ENCODE measurements at places on chromosomes 4 and X.

DNA sequence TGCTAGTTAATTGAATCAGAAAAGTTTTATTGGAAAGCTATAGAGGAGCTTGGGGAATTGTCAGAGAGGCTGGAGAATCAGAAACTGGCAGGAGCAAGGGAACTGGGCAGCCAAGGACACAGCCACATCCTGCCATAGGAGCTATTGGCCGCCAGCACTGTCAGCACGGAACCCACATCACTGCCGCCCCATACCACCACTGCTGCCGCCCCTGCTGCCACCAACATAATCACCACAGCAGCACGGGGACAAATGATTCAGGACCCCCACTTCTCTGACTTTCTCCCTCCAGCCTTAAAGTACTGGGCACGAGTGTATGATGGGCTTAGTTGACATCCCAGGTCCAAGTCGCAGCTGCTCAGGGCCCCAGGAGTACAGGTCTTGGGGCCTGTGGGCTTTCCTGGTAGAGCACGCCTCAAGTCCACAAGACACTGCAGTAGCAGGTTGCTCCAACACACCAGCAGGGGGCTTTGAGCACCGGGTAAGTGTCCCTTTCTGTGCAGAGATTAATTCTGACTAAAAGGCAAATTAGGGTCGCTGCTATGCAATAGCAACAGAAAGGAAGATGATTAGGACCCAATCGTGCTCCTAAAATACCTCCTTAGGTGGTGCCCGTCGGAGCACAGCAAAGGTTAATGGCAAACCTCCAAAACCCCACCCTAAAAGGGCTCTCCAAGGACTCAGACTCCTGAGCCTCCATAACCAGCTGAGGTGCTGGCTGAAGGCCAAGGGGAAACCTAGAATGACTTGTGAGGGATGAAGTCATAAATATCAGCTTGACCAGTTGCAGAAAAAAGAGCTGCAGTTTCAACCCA is 6.9 kb downstream of the PJA1 start:
- no peaks in the 10 kb centered on the region for H3K27me3 ChIP-seq
- H3K27ac ChIP-seq, result no peak overlapping the region
- H3K4me3 ChIP-seq, result no peak overlapping the region

- H3K27ac ChIP-seq, result no peak overlapping the region
- DNase-seq, result no peak
- H3K4me1 ChIP-seq, result no peaks in the 10 kb centered on the region
These were observed 204.8 kb upstream of the LDB2 start for GRCh38 chr4:17103231-17103630.

DNA sequence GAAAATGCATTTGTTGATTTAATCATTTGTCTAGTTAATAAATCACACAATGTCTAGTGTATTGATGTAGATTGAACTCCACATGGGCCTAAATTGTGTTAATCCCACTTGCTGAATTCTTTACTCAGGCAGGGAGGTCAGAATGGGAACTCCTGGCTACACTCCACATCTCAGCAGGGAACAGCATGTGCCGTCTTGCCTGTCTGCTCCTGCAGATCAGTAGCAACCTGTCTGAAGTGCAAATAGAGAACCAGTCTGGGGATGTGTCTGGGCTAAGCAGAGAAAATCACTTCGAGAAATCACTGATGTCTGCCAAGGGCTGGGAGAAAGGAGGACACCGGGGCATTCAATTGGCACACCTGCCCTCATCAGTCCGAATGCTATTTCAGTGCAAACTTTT is 16.5 kb upstream of the MXRA5 start:
- no peaks in the 10 kb centered on the region for H3K4me1 ChIP-seq
- H3K27ac ChIP-seq, result no peak overlapping the region
- H3K27me3 ChIP-seq, result no peaks in the 10 kb centered on the region
- H3K4me3 ChIP-seq, result no peak overlapping the region

GRCh38 chr4:3202836-3203820 is 45.8 kb upstream of the MSANTD1 start:
- H3K4me3 ChIP-seq, result no peak overlapping the region
- peaks cover 11% of the 10 kb centered on the region for H3K4me1 ChIP-seq
- peaks cover 13% of the 10 kb centered on the region for H3K36me3 ChIP-seq
- no peaks in the 10 kb centered on the region for H3K27me3 ChIP-seq
- no peak overlapping the region for H3K27ac ChIP-seq

DNA sequence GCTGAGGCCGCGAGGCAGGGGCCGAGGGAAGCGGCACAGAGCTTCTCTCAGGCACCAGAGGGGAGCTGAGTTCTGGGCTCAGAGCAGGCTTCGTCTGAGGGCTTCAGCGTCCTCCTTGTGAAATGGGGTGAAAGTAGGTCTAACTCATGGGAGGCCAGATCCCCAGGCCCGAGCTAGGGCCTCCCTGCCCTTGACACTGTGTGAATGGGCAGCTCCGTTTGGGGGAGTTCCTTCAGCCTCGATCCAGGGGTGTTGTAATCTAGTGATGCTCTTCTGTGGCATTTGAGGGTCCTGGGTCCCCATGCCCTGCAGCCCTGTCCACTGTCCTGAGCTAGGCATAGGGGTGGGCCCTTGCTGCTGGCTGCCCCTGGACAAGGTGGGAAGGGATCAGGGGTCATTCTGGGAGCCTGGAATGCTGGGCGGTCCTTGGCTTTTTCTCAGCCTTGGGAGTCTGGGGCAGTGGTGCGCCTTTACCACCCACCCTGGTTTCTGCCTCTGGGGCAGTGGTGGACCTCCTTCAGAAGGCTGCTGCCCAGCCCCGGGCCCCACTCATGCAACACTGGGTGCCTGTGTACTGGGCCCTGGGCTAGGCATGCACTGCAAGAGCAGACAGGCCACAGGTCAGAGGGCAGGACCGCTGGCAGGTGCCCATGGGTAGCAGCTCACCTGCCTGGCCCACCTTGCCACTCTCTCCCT is 4.1 kb downstream of the SH3BP2 start:
- peaks cover 38% of the 10 kb centered on the region for H3K4me1 ChIP-seq
- no peak overlapping the region for H3K27ac ChIP-seq
- DNase-seq, result no peak

- no peak overlapping the region for H3K4me3 ChIP-seq
- H3K27ac ChIP-seq, result no peak overlapping the region
- peak; percentile 76 for DNase-seq
- no peaks in the 10 kb centered on the region for H3K36me3 ChIP-seq
These were observed 62.6 kb upstream of the ALB start for GRCh38 chr4:73341454-73341853.
